Muscle of arm (tissue), 14 donors: ENCODE measurements at places on chromosomes 1 and 21. TPM values are rescaled to one million over a fixed set of nuclear protein-coding genes. Genes with fewer than 3 reads are reported as not detected.

DNA sequence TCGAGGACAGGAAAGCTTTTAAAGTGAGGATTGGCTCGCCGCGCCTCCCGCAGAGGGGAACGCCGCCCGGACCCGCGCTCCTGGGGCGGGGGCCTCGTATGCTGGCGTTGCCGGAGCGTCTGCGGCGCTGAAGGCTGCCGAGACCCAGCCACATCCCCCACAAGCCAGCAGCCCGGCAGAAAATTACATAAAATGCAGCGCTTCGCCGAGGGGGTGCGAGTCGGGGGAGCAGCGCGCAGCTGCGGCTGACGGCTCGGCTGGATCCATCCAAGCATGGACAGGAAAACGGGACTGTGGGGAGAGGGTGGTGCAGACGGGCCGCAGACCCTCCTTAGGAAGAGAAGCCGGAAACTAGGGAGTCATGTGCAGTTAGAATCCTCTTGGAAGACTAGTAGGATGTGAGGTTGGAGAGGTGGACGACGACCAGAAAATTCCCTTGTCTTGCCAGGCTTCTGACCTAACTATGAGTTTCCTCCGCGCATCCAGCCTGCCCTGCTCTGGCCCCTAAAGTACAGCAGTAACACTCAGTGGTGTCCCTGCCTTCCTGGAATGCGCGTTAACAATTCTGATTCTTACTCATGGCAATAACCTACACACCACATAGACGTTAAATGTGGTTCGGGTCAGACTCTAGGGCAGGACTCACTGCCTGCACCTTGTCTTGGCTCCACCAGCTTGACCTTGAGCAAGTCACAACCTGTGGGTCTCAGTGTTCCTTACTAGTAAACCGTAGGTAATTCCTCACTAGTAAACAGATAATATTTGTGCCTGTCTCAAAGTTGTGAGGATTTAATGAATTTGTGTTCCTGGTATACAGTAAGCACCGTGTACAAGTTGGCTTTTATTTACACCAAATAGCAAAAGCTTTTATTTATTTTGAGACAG is 953 bp upstream of the BRWD1 start:
- peak; percentile 76 for DNase-seq

FCMR gene
- 1.9 TPM for polyA plus RNA-seq

- no peak for DNase-seq
Measured at GRCh38 chr1:242770366-242770765, 245.9 kb upstream of the PLD5 start.

- DNase-seq: no peak
Measured at GRCh38 chr1:6623269-6623965, 1.3 kb upstream of the THAP3 start.

DNA sequence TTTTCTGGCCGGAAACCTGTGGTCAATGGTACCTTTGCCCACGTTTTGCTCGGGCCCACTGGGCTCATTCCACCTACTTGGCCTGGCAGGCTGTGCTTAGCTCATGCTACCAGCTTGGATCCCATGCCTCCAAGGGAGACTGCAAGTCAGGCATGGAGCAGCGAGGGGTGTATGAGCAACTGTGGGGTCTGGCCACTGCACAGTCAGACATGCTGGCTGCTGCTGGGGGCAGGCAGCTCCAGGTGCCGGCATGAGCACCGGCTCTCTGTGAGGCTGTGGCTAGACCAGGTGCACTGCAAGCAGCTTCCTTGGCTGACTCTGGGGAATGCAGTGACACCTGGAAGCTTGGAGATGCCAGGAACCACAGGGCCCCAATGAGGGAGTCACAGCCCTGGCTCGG is 161.1 kb upstream of the DUSP10 start:
- DNase-seq: no peak

GRCh38 chr21:33254766-33255165 is 11.4 kb upstream of the IL10RB start:
- no peak for DNase-seq

DNA sequence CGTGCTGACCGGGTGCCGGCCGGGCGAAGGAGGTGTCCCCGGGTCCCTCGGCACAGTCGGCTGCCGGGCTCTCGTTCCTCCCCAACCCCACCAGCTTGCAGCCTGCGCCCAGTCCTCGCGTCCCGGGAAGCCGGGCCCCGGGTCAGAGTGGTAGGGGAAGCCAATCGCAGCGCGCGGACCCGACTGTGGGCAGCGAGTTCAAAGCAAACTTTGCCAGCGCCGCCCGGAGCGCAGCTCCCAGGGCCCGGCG is 328 bp downstream of the MYCL start:
- DNase-seq: no peak

GRCh38 chr1:12553963-12554362 is 64.0 kb downstream of the DHRS3 start:
- DNase-seq: no peak

BNIPL gene
- 0.55 TPM for polyA plus RNA-seq

- DNase-seq: no peak
Measured at GRCh38 chr1:116382321-116382720, 9.3 kb downstream of the ATP1A1 start.

- DNase-seq: no peak
Measured at GRCh38 chr1:6870571-6870970, 85.3 kb downstream of the CAMTA1 start.

LHX8 gene
- not detected for polyA plus RNA-seq

WNT3A gene
- not detected for polyA plus RNA-seq

- DNase-seq: no peak
Measured at GRCh38 chr1:78722947-78723346, 73.3 kb downstream of the IFI44 start.

DNA sequence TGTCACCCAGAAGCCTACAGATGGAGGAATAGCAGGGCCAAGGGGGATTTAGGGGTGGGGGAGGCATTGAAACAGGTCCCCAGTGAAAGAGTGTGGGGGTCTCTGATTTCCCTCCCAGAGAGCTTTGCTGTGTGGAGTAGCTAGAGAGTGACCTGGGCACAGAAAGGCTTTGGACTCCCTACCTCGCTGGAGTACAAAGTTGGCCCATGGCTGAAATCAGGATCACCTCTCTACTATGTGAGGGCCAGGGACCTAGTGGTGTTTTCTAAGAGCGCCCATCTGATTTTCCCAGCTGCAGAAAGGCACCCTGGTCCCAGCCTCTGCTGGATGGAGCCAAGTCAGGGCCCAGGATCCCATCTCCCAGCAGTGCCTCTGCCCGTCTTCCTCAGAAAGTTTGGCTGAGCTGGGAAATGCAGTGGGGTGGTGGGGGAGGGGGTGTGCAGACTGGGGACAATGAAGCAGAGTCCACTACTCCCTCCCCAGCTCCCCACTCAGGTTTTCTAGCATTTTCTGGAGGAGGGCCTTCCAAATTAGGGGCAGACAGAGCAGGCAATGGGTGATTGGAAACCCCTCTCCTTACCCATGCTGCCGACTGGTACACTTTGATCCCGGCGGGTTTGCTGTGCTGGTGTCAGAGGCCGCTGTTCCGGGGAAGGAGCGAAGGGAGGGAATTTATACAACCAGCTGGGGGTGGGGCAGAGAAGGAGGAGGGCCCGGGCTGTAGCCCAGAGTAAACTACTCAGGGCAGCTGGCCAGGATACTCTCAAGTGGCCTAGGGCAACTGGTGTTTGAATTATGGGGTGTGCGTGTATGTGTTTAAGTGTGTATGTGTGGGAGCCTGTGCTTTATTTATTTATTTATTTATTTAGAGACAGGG is at the start of gene SELENBP1:
Gene SELENBP1, minus strand, starts transcription at position 648 of the 877 bp plus-strand sequence. Its CDS starts 64 bp downstream, at position 584.
- peak; percentile 71 for DNase-seq

GRCh38 chr1:162215902-162216301 is 146.4 kb downstream of the NOS1AP start:
- no peak for DNase-seq

GRCh38 chr21:14086553-14086952 is 124.2 kb downstream of the LIPI start:
- no peak for DNase-seq

DNA sequence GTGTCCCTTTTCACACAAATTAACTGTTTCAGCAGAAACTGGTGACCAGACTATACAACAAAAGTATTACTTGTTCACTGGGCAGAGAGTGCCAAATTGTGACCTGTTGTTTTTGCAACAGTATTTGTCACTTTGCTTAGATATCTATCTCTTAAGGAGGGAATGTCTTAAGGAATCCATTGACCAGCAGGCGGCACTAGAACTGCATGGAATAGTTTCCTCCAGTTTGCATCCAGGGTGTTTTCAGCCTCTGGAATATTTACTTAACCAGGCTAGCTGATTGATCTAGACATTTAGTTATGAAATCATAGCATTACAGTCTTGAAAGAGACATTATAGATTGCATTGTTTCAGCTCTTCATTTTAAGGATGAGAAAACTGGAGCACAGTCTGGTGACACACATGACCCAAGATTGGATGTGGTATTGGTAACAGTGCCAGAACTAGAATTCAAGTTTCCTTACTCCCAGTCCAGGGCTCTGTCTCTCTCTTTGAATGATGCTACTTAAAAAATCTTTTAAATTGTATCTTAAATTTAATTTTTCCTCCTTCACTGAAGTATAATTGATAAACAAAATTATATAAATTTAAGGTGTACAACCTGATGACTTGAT is 16.9 kb downstream of the RPTN start:
- DNase-seq: peak; percentile 20

DNA sequence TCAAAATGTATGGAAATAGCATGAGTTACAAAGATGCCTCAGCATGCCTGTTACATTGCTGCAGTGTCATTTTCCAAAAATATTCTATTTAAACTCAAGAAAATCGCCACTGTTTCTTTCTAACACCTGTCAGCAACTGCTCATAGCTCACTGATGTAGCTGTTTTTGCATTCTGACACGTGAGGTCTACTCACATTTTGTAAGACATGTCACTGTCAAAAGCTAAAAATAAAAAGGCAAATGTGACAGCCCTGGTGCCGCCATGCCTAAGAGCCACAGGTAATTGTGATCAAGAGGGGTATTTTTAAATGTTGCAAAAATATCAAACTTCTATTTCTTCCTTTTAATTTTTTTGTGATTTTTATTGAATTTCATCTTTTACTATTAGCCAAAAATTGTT is 556.2 kb upstream of the TMPRSS15 start:
- no peak for DNase-seq

DNA sequence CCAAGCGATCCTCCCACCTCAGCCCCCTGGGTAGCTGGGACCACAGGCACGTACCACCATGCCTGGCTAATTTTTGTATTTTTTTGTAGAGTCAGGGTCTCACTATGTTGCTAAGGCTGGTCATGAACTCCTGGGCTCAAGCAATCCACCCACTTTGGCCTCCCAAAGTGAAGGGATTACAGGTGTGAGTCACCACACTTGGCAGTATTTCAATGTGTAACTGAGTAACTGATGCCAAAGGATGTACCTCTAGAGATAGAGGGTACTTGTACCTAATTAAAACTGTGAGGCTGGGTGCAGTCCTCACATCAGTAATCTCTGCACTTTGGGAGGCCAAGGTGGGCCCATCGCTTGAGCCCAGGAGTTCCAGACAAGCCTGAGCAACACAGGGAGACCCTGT is 258.7 kb upstream of the DMRTA2 start:
- no peak for DNase-seq

SZRD1 gene
- polyA plus RNA-seq: 98.3 TPM

GRCh38 chr1:199157494-199157893 is 518.7 kb downstream of the PTPRC start:
- DNase-seq: no peak

ZNF672 gene
- polyA plus RNA-seq: 17.5 TPM

GRCh38 chr1:102732927-102733326 is 375.4 kb downstream of the COL11A1 start:
- no peak for DNase-seq

- DNase-seq: no peak
Measured at GRCh38 chr1:54653036-54653435, 11.4 kb downstream of the MROH7 start.

GRCh38 chr1:56285554-56286402 is 293.6 kb downstream of the PLPP3 start:
- no peak for DNase-seq

LCE6A gene
- polyA plus RNA-seq: not detected

DNA sequence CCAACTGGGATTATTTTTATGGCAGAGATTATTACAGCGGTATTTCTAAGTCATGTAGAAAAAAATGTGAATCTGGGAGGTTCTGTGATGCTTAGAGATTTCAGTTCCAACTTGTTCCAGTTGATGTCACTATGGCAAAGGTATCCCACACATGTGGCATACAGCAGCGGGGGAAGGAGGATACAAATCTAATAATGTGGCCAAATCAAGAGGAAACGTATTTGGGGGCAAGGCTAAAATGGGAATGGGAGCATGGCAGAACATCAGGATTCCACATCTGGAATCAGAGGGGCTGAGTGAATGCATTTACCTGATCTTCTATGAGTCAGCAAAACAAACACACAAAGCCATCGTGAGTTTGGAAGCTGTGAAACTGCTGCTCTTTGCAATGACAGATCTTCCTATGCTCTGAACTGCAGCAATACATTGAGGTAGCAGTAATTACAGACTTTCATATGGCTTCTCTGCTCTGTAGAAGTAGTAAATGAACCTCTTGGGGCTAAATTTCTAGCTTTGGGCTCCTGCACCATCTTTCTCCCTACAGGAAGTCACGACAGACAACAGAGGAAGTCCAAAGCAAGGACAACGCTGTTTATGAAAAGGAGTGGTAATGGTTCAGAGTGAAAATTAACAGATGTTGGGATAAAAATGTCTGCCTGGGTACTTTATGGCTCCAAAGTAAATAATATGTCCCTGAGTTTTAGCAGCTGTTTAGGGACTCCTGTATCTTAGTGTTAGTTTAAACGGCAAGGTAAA is 55.5 kb downstream of the GABPA start:
- DNase-seq: peak; percentile 54

GRCh38 chr1:238088560-238089290 is 198.0 kb upstream of the ZP4 start:
- no peak for DNase-seq

- DNase-seq: no peak
Measured at GRCh38 chr1:3368711-3369445, 85.6 kb upstream of the ARHGEF16 start.

SMCP gene
- polyA plus RNA-seq: not detected

DNA sequence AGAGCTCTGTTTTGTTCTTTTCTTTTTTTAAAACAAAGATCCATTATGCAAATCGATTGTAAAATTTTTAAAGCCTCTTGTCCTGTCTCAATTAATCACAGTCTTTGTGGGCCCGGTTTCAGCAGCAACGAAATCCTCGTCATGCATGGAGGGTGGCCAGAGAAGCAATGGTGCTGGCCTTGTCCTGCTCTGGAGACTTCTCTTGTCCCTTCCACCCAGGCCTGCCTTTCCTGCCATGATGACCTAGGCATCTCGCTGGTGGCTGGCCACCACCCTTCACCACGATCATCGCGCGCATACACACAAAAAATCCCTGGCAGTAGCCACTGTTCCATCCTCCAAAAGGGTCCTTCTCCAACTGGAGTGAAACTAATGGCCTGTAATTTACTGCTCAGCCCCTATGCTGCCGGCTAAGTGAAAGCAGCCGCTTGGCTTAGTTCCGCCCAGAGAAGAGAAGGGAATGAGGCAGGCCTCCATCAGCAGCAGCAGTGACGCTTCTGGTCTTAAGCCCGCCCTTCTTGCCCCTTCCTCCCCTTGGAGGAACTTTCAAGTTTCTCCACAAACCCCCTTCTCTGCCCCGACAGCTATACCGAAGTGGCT is 309.5 kb downstream of the NPHP4 start:
- peak; percentile 35 for DNase-seq

GRCh38 chr1:50995651-50996050 is 25.6 kb downstream of the CDKN2C start:
- no peak for DNase-seq

CELA2B gene
- 1.4 TPM for polyA plus RNA-seq

GRCh38 chr21:37565530-37566223 is 199.1 kb downstream of the DYRK1A start:
- DNase-seq: no peak

KTI12 gene
- polyA plus RNA-seq: 3.4 TPM

NADK gene
- 30.4 TPM for polyA plus RNA-seq

DIRAS3 gene
- 7.3 TPM for polyA plus RNA-seq
